ENCODE measurements at places on chromosomes 7 and 10.

- no peak for DNase-seq
These were observed 96.9 kb downstream of the NT5C2 start for GRCh38 chr10:103096130-103096529.

- no peak for DNase-seq
These were observed 91.1 kb downstream of the COL13A1 start for GRCh38 chr10:69892816-69893215.

DNA sequence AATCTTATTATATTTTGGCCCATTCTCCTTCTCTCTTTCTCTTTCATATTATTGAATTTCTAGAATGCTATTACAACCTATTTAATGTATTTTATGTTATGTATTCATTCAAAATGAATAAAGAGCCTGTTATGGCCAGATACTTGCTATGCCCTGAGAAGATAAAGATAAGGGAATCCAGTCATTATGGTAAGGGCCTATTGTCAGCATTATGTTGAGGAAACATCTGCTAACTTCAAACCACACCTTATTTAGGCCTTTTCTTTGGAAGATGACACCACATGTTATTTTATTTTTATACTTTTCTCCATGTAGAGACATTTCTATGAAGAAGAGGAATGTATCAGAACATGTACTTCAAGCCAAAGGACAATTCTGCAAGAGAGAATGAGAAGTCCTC is 60.5 kb upstream of the MPP7 start:
- DNase-seq: no peak

- DNase-seq: peak; percentile 18
These were observed 96.6 kb downstream of the MKLN1 start for GRCh38 chr7:131424219-131424822.

GRCh38 chr10:63286340-63286739 is 153.2 kb downstream of the NRBF2 start:
- no peak for DNase-seq

GRCh38 chr7:23713285-23714149 is 3.5 kb downstream of the STK31 start:
- no peak for DNase-seq

GRCh38 chr7:70539617-70540016 is 592.3 kb upstream of the GALNT17 start:
- DNase-seq: no peak
